ENCODE measurements at places on chromosomes 2 and 18.
A peak's percentile ranks its signal among the peaks of the same experiment; 100 is the strongest.

DNA sequence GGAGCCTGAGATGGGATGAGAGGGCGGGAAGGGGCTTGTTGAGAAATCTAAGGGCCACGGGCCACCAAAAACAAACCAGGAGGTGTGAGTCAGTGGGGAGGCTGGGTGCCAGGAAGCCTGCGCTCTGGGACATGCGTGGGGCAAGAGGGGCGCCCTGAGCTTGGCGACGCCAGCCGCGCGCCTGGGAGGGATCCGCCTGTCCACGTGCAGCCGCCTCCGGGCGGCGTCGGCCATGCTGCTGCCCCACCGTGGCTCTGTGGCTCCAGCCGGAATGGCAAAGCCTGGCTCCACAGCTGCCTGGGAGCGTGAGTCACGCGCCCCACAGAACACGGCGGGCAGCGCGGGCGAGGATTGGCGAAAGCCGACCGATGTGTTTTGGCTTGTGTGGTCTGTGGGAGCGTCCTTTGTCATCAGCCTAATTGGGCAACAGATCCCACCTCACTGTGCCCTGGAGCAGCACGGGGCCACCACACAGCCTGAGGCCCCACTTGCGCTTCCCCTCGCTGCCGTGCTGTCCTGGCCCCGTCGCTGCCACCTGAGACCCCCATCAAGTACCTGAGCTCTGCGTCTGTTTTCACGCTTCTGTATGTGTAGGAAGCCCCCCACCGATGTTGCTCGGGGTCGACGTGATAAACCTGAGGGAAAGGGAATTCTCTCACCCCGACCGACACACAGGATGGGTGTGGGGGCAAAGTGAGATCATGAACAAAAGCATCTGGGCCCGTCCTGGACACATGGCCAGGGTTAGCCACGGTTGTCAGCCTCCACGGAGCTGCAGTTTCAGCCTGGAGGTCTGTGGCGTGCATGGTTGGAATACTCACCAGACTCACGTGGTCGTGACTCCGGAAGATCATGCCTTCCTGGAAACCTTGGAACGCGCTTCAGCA, 80.5 kb downstream of the NFATC1 start:
- DNase-seq, result no peak

DNA sequence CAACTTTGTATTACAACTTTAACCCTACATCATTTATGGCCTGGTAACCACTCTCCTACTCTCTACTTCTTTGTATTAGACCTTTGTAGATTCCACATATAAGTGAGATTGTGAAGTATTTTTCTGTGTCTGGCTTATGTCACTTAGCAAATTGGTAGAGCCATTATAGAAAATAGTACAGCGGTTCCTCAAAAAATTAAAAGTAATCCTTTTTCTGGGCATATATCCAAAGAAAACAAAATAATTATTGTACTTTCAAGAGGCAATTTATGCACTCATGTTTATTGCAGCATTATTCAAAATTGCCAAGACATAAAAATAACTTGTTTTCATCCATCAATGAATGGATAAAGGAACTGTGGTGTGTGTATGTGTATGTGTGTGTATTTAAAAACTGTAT, 537.5 kb upstream of the FSIP2 start:
- DNase-seq, result no peak

DNA sequence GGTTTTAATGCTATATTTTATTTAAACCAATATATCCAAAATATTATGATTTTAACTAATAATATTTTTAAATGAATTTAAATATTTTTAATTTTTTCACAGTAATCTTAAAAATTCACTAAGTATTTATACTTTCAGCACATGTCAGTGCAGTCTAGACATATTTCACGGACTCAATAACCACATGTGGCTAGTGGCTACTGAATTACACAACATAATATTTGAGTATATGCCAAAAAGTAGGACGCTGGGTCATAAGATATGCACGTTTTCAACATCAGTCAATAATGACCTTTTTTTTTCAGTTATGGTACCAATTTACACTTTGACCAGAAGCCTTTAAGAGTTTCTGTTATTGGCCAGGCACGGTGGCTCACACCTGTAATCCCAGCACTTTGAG, 117.7 kb downstream of the GFPT1 start:
- no peak for DNase-seq

DNA sequence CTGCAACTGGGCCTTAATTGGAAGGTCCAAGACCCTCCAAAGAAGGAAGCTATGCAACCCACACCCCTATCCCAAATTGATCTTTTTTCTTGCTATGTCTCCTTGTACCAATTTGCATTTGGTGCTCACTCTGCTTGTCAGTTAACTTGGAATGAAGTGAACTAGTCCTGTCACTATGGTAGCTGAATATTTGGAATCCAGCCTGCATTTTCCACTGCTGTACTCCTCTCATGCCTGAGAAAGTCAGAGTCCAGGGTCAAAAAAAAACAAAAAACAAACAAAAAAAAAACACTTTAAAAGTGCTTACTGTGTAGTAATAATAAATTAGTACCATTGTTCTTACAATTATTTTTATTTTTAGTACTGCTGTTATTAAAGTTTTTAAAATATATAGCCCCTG, 462.8 kb upstream of the SLC8A1 start:
- DNase-seq, result no peak

DNA sequence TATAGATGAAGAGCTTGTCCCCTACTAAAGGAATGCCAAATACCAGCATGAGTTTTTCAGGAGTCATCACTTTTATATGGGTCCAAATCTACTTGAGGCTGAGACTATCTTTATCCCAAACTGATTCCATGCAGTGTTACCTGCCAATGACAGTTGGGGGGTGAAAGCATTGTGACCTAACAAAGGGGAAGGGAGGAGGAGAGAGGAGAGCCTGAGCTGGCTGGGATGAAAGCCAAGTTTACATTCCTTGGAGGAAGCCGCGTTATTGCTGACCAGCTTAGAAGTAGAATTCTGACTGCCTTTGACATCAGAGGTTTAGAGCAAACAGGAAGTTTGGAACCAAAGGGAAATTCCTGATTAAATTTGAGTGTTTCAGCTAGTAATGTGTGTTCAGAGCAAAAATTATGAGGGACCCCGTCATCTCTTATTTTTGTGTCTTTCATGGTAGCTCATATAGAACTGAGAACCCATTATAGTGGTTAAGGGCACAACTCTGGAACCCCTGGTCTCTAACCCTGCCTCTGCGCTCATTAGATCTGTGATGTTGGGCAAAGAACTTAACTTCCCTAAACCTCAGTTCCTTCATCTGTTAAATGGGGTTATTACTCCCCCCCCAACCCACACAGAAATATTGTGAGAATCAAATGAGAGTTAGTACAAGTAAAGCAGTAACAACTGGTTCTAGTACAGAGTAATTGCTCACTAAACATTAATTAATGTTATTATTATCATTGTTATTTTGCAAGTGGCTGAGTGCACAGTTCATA, 199.3 kb upstream of the EPAS1 start:
- peak; percentile 98 for DNase-seq

DNA sequence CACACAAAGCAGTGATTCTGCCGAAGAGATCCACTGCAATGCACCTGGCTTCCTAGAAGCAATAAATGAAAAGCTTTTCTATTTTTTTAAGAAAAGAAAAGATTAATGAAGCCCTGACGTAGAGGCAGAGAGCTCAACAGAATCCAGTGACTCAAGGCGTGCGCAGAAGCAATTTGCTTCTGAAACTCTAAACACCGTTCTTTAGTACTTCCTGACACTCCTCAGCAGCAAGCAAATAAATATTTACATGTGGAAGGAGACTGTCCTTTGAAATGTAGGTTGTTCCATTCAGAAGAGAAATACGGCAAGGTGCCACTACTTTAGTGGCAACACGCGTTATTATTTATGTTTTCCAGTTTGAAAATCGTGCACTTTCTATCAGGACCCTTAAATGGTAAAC, 126.2 kb upstream of the ZNF516 start:
- DNase-seq, result peak; percentile 68

DNA sequence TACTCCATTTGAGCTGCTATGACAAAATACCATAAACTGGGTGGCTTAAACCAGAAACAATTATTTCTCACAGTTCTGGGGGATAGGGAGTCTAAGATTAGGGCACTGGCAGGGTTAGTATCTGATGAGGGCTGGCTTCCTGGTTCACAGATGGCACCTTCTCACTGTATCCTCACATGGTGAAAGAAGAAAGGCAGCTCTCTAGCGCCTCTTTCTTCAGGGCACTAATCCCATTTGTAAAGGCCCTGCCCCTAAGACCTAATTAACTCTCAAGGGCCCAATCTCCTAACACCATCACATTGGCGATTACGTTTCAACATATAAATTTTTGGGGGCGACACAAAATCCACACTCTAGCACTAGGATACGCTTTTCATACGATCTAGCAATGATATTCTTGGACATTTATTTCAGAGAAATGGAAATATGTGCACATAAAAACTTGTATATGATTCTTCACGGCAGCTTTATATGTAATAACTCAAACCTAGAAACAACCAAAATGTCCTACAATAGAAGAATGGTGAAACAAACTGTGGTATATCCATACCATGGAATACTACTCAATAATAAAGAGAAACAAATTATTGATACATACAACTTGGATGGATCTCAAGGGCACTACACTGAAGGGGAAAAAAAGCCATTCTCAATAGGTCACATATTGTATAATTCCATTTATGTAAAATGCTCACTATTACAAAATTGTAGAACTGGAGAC, 111.0 kb downstream of the BCL2L11 start:
- no peak for DNase-seq

GRCh38 chr2:70468878-70469277, 84.7 kb downstream of the TGFA start:
- DNase-seq, result no peak

GRCh38 chr18:43534511-43534910, 257.2 kb upstream of the SYT4 start:
- DNase-seq, result peak; percentile 37

GRCh38 chr2:102086150-102086872, 56.2 kb upstream of the IL1R1 start:
- DNase-seq, result no peak

DNA sequence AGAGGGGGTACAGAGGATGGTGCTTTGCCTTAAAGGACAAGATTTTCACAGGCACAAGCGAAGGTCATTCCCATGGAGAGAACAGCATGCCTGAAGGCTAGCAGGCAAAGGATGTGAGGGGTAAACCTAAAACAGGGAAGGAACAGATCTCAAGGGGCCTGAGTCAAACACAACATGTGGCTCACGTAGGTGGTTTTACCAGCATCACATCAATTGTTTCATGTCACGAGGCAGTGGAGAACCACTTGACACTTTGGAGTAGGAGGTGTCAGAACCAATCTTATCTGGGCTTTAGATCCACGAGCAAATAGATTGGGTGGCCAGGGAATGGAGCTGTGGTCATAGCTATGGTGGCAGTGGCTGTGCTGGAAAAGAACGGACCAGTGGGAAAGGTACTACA, 8.4 kb downstream of the COX5B start:
- DNase-seq, result no peak

DNA sequence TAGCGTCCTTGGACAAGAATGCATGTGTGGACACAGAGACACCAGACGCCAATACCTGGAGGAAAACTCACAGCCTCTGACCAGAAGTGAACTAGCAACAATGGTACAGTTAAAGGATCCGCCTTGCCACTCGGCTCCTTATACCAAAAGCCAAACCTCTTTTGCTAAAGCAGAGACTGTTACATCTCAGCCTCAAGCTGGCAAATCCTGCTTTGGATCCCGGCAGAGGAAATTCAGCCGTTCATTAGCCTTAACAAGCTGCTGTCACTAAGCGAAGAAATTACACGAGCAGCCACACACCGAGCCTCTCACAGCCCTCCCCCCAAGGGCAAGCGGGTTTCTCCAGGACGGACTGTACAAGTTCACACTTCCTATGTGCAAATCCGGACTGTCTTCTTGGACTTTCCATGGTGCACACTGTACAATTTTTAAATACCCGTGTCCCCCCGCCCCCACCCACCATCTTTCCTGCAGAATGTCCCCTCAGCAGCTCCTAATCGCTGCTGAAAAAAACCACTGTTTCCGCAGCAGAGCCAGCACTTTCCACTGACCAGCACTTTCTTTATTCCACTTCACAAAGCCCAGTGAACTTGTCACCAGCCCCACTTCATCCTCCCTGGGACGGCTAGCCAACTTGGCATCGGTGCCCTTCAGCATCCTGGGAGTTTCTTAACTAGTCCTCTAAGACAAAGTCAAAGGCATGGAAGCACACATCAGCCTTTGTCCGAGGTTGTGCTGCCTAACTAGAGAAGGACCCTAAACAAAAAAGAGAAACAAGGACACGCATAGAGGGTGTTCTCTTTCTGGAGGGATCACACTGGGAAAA, 1.5 kb downstream of the KLF7 start:
- DNase-seq, result no peak

DNA sequence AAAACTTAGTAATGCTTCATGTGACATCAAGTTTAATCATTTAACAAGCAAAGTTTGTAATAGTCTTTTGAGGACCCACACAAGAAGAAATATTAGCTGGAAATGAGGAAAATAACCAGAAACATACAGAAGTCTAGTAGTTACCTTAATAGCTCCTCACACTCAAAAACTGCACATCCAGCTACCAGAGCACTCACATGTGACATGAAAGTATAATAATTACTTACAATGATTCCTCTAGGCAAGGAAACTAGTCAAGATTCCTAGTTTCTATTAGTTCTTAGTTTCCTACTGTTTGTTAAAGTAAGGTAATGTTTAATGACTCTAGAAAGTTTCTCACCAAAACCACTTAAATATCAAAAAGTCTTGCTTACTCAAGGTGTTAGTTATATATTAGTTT, 335.8 kb downstream of the RAD51AP2 start:
- DNase-seq, result no peak

GRCh38 chr2:227780981-227781615, 32.5 kb upstream of the CCL20 start:
- DNase-seq, result no peak
